GM19239 (cell line): ENCODE measurements at places on chromosomes 2 and 18.

DNA sequence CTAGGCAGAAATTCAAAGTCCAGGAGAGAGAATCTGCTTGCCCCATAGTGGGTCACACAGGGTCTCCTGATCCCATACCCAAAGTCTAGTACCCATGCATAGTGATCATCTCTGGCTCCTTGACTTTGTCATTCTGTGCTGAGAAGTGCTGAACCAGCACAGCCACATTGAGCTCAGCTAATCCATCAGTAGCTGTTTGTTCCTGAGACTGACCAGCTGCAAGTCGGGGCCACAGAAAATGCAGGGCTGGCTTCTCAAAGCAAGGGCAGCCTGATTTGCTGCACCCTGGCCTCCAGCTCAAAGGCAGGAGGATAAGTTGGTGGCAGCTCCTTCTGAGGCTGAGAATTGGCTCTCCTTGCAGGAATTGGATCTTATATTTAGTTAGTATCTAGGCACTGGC, 72.2 kb downstream of the LYPD1 start:
- no peak for DNase-seq

GRCh38 chr2:69589973-69590652, 53.4 kb downstream of the AAK1 start:
- DNase-seq = no peak

DNA sequence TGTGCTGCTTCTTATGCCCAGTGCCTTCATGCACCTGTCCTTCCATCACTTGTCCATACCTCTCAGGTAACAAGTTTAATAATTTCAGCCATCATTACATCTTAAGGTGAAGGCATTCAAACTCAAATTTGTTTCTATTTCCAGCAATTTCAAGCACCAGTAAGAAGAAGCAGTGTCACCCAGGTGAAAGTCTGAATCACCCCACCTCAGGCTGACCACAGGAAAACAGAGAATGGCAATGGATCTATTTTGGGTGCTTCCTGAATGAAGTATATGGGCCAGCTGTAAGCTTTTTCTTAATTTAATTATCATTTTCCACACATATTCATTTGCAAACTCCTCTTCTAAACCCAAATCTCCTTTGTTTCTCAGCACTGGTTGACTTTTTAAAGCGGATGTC, 372.7 kb upstream of the SOX11 start:
- no peak for DNase-seq

DNA sequence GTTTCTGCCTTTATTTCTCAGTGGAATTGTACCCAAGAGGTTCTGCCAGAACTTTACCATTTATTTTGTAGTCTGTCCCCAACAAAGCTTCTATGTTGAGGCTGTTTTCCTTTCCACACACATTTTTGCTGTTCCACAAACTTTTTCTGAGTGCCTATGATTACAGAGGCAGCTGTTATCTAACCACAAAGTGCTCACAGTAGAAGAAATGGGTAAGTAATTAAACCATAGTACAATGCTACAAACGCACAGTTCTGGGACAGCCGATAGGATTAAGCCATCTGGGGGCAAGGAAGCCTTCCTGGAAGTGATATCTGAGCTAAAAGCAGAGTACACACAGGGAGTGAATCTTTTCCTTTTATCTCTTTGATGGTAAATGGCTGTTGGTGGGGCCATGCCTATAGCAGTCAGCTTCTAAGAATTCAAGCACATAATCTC, 3.9 kb upstream of the MGAT4A start:
- DNase-seq = no peak

DNA sequence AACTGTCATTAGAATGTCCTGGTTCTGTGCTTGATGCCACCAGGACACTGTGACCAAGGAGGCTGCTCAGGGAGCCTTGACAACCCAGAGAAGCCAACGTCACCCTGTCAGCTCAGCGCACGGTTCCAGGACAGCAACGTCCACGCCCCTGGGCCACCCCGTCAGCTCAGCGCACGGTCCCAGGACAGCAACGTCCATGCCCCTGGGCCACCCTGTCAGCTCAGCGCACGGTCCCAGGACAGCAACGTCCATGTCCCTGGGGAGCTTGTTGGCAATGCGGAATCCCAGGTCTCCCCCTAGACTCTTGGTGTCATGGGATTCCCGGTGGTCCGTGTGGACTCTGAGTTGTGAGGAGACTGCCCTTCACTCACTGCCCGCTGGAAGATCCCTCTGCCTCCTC, 51.0 kb upstream of the GALR1 start:
- no peak for DNase-seq

DNA sequence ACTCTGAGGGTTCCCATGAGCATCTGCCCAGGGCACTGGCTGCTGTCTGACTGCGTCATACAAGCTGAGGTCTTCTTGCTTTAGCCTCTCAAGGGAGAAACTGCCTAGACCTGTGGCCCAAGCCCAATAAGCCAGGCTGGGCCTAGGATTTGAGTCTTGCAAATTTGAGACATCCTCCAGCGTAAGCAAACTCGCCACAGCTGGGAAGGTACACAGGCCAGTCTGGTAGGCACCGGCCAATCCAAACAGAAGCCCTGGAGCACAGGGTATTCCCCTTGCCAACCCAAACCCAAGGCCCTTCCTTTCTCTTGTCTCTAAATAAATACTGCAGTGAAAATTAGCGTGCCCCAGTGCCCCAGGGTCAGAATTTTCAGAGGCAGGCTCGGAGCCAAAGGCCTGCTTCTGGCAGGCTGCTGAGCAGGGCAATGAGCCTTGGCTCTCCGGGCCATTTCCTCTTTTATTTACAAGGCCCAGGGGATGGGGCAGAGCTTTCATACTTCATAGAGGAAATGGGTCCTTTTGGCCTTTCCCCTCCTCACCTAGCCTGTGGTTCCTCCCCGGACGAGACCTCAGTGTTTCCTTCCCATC, 33.3 kb downstream of the POLR1A start:
- peak; percentile 46 for DNase-seq

GRCh38 chr18:60978338-60978737, 354.9 kb upstream of the CDH20 start:
- no peak for DNase-seq

DNA sequence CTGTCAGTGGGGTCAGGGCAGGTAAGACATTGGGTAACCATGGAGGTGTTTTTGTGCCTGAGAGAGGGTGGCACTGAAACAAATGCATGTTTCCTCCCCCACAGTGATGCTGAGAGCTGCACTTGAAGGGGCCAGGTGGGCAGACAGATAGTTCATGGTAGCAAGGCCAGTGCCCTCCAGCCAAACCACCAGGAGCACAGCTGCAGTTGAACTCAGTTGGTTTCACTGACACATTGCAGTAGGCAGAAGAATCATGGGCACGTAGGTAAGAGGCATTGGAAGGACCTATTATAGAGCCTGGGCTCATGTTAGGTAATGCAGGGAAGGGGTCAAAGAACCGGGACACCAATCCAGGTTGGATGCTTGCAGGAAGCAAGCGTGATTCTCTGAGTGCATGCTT, 93.2 kb upstream of the ARL4C start:
- no peak for DNase-seq

DNA sequence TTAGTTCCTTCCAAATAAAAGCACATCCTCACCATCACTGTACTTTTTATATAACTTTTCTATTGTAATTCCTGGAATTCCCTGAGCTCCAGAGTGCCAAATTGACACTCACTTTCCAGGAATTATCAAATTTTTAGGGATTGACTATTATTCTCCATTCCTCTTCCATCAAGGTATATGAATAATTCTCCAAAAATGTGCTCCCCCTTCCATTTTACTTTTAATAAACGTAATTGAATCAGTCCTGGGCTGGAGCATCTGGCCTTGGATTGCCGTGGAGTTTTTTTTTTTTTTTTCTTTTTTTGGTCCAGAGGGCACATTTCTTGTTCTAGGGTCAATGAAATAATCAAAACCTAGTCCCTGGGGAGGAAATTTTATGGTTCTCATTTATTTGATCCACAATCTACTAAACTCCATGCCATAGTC, 304.3 kb downstream of the CDCA7 start:
- no peak for DNase-seq
